ENCODE measurements at places on chromosomes 3 and 15. TPM values are rescaled to one million over a fixed set of nuclear protein-coding genes. Genes with fewer than 3 reads are reported as not detected.

DNA sequence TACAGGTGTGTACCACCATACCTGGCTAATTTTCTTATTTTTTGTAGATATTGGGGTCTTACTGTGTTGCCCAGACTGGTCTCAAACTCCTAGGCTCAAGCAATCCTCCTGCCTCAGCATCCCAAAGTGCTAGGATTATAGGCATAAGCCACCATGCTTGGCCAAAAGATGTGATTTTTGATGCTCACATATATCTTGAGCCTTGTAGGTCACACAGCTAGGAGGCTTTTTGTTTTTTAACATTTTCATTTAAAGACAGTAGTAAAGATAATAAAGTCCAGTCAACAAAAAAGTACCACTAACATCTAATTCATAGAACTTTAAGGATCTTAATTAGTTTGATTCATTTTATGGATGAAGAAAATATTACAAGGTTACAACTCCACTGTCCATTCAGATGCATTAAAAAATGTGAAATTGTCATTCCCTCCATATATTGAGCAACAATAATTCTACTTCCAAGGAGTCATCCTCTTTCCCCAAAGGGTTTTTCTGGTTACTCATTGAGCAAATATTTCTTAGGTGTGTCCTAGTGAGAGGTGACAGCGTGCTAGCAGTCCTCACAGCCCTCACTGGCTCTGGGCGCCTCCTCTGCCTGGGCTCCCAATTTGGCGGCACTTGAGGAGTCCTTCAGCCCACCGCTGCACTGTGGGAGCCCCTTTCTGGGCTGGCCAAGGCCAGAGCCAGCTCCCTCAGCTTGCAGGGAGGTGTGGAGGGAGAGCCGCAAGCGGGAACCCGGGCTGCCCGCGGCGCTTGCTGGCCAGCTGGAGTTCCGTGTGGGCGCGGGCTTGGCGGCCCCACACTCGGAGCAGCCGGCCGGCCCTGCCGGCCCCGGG, 8.3 kb upstream of the TASOR start:
- no peak overlapping the region for H3K27ac ChIP-seq
- peaks cover 37% of the 10 kb centered on the region for H3K4me1 ChIP-seq
- no peak overlapping the region for H3K4me3 ChIP-seq
- H3K36me3 ChIP-seq: no peaks in the 10 kb centered on the region
- no peak for DNase-seq

DNA sequence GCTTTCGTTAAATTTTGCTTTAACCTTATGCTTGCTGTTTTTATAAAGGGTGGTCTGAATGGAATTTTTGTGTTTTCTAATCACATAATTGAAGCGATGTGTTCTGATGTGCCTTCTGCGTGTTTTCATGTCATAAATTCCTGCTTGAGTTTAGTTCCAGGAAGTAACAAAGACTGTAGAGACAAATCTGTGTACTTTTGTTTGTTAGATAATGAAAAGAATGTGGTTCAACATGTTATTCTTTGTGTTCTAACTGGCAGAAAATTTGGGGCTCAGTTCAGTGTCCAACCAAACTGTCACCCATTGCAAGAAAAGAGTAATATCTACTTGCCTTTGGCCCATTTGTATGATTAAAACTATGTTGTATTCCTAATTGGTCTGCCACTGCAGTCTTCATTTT, 324.0 kb downstream of the DIPK2A start:
- H3K4me1 ChIP-seq: peaks cover 16% of the 10 kb centered on the region
- peaks cover 8% of the 10 kb centered on the region for H3K27me3 ChIP-seq
- H3K4me3 ChIP-seq: no peak overlapping the region

DNA sequence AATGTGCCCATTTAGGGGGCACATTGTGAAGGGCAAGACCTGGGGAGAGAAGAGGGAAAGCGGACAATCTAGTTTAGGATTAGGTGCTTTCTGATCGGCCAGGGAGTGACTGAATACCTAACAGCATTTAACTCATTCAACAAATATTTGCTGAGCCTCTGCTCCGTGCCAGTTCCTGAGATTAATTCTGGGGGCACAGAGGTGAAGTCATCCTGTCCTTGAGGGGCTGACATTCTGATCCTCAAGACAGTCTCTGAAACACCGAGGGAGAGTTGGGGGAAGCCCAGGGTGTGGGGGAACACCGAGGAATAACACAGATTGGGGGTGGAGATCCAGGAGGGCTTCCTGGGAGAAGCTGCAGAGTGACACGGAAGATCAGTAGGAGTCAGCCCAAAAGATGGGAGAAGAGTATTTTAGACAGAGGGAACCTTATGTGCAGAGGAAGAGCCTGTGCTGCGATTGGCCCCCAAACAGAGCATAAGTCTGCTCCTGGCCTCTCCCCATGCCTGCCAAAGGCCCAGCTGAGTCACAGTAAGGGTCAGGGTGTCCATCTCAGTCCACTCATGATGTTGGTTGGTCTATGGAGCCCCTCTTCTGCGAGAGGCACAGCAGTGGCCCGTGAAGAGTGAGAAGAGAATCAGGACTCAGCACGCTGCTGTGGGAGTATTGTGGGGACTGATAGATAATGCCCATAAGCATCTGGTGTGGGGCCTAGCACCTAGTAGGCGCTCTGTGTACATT, 60.2 kb downstream of the AMOTL2 start:
- H3K27ac ChIP-seq: no peak overlapping the region
- no peak for DNase-seq

DNA sequence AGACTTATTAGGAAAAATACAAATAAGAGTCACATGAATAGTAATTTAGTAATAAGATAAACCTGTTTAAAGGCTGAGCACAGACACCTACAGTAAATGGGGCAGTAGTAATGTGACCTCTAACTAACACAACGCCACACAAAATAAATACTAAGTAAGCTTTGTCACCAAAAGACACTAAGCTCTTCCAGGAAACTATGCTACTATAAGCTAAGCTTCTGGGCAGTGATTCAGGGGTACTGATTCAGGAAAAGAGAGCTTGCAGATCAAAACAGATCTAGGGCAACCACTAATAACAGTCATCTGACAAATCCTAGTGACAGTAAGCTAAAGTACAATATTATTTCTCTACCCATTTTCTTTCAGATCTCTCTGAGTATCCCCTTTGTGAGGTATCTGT, 68.8 kb downstream of the PLOD2 start:
- H3K4me3 ChIP-seq: no peak overlapping the region
- H3K36me3 ChIP-seq: no peaks in the 10 kb centered on the region
- no peaks in the 10 kb centered on the region for H3K4me1 ChIP-seq
- H3K27me3 ChIP-seq: no peaks in the 10 kb centered on the region

DNA sequence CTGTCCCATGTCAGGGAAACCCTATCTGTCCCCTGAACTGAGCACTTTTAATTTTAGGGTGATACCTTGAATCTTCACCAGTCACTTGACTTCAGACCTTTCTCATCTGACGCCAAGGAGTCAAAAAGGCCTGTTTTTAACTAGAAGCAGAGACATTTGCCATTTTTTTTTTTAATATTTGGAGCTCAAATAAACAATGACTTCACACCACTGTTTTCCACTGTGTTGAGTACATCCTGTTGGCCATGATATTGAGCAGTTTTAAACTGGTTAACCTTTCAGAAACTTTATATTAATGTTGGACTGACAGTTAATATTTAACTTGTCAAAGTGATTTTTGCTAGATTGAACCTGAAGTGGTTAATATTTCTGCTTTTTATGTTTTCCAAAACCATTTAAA, 28.2 kb downstream of the DAG1 start:
- no peak for DNase-seq
- H3K4me1 ChIP-seq: peaks cover 28% of the 10 kb centered on the region
- no peaks in the 10 kb centered on the region for H3K27me3 ChIP-seq
- H3K4me3 ChIP-seq: no peak overlapping the region
- H3K36me3 ChIP-seq: peaks cover 22% of the 10 kb centered on the region

GRCh38 chr3:123781138-123781537, 103.0 kb downstream of the MYLK start:
- no peak overlapping the region for H3K27ac ChIP-seq
- no peaks in the 10 kb centered on the region for H3K4me1 ChIP-seq
- no peak for DNase-seq
- H3K36me3 ChIP-seq: no peaks in the 10 kb centered on the region
- H3K4me3 ChIP-seq: no peak overlapping the region

DNA sequence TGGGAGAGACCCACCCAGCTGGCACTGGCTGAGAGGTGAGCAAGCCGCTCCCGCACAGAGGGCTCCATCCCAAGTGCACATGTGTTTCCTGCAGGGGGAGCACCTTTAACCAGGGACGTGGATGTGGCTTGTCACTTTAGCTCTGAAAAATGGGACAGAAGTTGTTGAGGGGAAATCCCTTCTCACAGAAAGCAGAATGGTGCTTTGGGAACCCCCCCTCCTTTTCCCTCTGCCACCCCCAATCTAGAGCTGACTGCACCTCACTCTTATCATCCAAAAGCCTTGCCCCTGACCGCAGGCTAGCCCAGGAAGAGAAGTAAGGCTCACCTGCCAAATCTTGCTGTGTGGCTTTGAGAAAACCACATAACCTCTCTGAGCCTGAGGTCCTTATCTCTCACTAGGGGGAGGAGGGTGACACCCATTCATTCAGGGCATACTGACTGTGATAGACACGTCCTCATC, 77.9 kb downstream of the RPN1 start:
- H3K4me3 ChIP-seq: no peak overlapping the region
- H3K27me3 ChIP-seq: peaks cover 31% of the 10 kb centered on the region
- peaks cover 11% of the 10 kb centered on the region for H3K4me1 ChIP-seq
- DNase-seq: no peak

CGNL1 gene
- total RNA-seq: not detected

OXSR1 gene
- 50.8 TPM for total RNA-seq

ARHGEF26 gene
- total RNA-seq: not detected

AKAP13 gene
- 81.9 TPM for total RNA-seq

Measured in activated T-helper 1 cell treated with anti-CD3 and anti-CD28 coated beads, Interleukin-12 subunit alpha, Interleukin-12 subunit beta, Interleukin-2, Interleukin-4 antibody, amounts not matched to agents 30 ng/mL and 10 ng/mL and 1 ng/mL, durations not matched to agents 14 hours and 24 hours and 36 hours (primary cell).